Inflammatory macrophage (primary cell): ENCODE measurements at places on chromosomes 7 and 10.
A peak's percentile ranks its signal among the peaks of the same experiment; 100 is the strongest.

DNA sequence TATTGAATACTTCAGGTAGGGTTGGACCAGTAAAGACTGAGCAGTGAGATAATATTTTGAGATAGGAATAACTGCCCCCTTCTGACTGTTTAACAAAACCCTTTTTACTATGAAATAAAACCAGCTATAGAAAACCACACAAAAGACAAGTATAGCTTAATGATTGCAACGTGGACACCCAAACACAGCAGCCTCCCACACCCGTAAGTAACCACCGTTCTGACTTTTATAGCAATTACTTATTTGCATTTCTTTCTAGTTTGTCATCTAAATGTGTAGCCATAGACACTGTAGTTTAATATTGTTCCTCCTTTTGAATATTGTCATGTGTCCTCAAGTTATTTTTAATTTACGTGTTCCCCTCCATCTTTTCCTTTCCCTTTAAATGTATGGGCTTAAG is 42.9 kb upstream of the SYPL1 start:
- DNase-seq, result no peak

GRCh38 chr10:15267496-15267895 is 99.0 kb upstream of the NMT2 start:
- DNase-seq, result no peak

DNA sequence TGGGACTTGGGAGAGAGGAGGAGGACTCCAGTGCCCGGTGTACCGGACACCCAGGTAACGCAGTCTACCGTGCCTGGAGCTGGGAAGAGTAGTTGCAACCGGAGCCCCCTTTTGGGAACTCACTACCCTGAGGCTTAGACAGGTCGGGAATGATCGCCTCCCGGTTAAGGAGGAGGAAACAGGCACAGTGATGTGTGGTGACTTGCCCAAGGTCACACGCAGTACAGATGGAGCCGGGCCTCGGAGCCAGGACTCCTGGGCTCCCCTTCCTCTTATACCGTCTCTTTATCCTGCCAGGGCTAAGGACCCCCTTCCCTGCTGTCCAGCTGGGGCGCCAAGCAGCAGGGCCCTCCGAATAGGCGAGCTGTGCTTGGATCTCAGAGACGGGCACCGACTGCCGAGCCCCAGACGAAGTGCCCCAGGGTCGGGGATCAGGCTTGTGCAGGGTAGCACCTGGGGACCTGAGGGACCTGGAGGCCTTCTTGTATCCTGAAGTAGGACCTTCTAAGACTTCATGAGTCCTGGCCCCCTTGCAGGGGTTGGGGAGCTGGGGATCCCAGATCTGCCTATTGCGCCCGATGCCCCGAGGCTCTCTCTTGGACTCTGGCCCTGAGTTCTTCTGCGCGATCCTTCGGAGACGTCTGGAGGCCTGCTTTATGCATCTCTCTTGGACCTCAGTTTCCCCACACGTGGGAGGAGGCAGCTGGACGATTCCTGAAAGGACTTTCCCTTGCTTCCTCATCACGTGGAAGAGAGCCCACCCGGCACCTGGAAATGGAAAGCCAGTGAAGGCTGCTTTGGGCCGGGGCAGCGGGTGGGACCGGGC is 767 bp upstream of the CYP26A1 start:
- no peak for DNase-seq

DNA sequence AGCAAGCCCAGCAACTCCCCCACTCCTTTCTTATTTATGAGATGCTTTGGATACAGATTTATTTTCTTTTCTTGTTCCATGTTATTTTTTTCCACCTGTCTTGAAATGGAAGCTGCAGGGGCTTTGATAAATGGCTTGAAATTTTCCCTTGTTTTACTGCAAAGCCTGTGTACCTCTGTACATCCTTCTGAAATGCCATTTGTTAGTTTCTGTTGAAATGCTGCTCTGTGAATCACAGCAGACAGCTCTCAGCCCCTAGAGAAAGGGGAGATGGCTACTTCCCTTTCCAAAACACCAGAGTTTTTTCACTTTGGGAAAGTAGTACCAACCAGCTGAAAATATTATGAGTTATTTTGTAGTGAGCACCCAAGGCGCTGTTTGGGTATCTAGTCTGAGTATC is 304.2 kb downstream of the ELMO1 start:
- DNase-seq, result no peak

GRCh38 chr7:85125651-85126131 is 61.2 kb downstream of the SEMA3D start:
- no peak for DNase-seq

- peak; percentile 87 for DNase-seq
Measured at GRCh38 chr10:102673819-102674511, 29.7 kb downstream of the TRIM8 start.

GRCh38 chr7:29381206-29382094 is 182.2 kb upstream of the PRR15 start:
- DNase-seq, result no peak

- DNase-seq, result no peak
Measured at GRCh38 chr10:100886963-100887362, 25.8 kb upstream of the SLF2 start.

- no peak for DNase-seq
Measured at GRCh38 chr7:13540429-13540828, 449.0 kb downstream of the ETV1 start.

- no peak for DNase-seq
Measured at GRCh38 chr10:115209133-115209532, 116.0 kb downstream of the ATRNL1 start.

DNA sequence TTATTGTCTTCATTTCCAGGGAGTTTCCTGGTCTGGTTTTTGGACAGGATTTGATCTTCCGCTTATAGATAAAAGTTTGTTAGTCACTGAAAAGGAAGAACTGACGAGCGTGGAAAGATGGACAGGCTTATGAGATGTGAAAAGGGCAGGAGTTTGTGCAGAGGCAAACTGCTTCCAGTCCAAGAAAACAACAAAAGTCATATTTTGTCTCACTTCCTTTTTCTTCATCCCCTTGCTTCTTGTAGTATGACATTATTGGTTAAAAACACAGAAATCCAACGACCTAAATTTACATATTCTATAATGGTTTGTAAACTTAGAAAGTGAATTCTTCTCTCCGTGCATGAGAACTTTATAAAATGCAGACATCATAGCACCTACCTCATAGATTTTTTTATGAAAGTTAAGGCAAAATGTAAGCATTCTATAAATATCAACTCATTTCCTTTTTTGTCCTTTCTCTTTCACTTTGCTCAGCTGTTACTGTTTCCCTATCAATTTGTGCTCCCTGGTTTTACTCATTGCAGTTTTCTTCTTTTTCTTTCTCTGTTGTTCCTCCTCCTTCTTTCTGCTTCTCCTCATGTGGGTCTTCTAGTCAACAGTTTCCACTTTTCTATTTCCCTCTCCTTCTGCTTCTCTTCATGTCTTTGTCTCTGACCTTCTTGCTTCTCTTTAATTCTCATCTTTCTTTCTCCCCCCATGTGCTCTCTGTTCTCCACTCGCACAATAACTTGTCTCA is 370.2 kb downstream of the ARL4A start:
- peak; percentile 10 for DNase-seq

DNA sequence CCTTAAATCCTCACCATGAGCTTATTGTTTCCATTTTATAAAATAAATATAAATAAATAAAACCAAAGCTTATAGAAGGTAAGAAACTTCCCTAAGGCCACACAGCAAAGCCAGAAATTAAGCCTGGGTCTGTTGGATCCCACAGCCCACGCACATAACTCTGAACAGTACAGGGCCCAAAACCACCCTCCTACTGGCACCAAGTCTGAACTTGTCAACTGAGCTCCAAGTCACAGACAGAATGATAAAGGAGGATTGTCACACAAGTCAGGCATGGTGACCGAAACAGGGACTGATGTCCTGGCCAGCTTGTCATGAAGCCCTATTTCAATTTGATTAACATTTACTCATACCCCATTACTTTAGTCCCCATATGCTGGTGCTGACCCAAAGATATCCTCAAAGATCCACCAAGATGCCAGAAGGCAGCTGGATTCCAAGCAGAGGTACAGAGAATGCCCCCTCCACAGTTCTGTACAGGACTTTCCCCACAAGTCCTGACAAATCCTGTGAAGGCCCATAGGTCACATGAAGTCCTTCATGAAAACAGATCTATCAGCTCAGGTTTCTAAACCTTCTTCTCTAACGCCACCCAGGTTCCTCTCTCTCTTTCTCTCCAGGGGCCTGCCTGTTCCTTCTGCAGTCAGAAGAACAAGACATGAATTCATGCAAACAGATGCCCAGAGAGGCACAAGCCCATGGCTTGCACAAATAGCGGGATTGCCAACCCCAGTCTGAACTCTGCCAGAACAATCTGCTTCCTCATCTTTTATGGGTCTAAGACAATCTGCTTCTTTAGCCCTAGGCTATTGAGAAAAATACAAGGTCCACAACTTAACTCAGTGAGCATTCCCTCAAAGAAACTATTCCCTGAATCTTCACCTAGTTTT is 60.9 kb downstream of the GLI3 start:
- no peak for DNase-seq
